ENCODE measurements at places on chromosomes 5 and 9.

DNA sequence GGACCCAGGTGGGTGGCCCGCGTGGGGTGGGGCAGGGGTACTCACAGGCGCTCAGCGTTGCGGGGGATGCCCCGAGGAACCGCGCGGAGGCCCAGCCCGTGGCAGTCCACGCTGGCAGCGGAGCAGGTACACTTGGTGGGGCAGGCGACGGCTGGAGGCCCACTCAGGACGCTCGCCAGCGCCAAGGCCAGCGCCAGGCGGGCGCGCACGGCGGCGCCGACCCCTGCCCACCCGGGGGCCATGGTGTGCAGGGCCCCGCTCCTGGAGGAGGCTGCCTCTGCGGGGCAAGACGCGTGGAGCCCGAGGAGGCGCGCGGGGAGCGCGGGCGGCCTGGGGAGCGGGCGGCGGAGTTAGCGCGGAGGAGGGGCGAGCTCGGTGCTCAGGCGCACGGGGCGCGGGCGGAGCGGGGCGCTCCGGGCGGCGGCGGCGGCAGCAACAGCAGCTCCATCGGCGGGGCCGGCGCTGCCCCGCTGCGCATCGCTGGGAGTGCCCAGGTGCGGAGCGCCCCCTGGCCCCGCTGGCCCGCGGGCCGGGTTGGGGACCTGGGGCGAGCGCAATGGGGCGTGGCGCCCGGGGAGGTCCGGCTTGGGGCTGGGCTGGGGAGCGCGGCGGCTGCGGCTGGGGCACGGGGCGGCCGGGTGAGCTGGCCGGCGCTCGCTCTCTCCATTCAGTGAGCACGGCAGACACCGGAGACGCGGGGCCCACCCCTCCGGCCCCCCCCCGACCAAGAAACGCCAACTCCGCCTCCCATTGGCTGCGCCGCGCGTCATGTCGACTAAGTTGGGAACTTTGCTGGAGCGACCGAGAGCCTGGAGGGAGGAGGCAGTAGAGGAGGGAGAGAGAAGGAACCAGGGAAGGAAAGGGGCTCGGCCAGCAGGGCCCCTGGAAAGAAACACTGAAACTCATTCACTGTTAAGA is at the start of gene SLIT3:
SLIT3 (minus strand) TSS at position 672 of the 918 bp plus-strand sequence; CDS start at position 242, 430 bp downstream.
- DNase-seq: no peak

DNA sequence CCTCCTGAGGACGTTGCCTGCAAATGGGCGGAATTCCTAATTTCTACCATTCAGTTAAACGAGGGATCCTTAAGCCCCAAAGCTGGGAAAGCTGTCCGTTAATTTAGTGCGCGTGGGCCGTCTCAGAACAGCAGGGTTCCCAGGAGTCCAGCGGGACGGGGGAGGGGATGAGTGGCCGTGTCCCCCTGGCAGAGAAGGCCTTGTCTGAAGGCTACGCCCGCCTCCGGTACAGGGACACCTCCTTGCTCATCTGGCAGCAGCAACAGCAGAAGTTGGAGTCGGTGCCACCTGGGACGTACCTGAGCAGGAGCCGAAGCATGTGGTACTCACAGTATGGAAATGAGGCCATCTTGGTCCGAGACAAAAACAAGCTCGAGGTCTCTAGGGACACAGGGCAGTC is 1.3 kb downstream of the BRD3OS start:
- DNase-seq: no peak

DNA sequence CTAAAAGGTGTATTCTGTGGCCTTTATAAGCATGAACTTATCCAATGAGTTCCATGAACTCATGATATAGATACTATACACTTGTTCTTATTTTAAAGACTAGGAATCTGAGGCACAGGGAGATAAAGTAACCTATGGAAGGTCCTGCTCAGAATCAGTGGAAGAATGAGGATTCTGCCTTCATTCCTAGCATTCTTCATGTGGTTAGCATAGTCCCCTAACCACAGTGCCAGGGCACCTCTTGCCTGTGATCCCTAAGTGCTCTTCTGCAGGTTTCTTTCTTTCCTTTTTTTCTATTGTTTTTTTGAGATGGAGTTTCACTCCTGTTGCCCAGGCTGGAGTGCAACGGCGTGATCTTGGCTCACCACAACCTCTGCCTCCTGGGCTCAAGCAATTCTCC is 174.1 kb downstream of the C9orf152 start:
- no peak for DNase-seq

DNA sequence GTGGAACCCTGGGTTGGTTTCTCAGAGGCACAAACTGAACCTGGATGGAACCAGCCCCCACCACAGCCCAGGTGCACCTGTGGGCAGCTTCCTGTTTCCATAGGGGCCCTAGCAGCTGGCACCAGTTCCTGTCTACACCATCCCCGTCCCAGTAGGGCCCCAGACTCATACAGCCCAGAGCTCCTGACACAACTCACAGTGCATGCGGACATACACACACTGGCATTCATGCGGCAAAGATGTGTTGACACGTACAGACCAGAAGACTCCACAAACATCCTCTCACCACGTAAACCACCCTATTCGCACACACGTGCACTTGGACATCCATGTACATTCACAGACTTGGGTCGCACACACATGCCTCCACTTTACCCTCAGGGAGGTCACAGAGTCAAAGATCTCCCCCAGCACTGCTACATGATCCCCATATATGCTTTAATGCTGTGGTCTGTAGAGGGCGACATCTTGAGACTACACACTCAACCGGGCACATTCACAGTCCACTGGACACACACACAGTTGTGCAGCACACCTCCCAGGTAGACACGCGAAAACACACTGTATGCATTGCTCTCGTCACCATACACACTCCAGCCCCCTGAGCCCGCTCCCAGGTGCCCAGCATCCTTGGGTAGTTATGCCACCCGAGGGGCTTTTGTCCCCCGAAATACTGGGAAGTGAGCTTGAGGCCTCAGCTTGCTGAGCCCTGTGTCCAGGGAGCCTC is 22.4 kb downstream of the CXXC5 start:
- DNase-seq: peak; percentile 45

DNA sequence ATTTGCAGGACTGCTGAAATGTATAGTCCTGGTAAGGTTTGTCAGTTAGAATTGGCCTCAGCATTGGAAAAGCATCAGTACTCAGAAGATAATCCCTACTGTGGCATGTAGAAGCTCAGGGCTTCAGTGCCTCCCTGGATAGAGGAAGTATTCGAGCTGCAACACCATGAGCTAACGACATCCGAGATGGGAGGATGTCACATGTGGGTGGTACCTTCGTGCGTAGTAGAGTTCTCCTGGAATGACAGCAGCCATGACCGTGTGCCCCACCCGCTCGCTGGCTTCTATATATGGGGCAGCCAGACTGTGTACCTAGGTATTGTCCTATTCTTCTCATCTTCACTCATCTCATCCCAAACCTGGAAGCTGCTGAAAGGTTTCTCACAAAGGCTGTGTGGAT is 345.8 kb upstream of the KLF9 start:
- no peak for DNase-seq
